Natural killer cell (primary cell): ENCODE measurements at places on chromosomes 7 and 10.

DNA sequence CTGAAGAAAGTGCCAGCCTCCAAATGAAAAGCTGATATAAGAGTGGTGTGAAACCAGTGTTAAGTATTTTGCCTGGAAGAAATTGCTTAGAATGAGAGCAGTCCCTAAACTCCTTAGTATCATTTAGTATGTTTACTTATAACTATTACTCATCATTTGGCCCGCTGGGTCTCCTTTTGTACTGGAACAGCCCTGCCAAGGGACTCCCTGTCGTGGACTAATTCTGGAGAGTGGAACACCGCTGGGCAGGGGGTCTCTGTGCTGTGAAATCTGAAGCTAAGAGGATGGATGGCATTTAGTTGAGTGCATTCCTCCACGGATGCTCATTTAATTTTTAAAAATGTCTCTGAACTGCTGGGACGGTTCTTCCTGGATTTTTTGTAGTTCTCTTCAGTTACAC lies 889.9 kb upstream of the C7orf33 start:
- DNase-seq, result no peak

- DNase-seq, result no peak
These were observed 67.3 kb downstream of the VWA2 start for GRCh38 chr10:114306116-114306973.

- DNase-seq, result no peak
These were observed 482.1 kb downstream of the IPMK start for GRCh38 chr10:57785546-57785945.

GRCh38 chr10:43576062-43576461 lies 1.6 kb upstream of the ZNF239 start:
- peak; percentile 55 for DNase-seq

DNA sequence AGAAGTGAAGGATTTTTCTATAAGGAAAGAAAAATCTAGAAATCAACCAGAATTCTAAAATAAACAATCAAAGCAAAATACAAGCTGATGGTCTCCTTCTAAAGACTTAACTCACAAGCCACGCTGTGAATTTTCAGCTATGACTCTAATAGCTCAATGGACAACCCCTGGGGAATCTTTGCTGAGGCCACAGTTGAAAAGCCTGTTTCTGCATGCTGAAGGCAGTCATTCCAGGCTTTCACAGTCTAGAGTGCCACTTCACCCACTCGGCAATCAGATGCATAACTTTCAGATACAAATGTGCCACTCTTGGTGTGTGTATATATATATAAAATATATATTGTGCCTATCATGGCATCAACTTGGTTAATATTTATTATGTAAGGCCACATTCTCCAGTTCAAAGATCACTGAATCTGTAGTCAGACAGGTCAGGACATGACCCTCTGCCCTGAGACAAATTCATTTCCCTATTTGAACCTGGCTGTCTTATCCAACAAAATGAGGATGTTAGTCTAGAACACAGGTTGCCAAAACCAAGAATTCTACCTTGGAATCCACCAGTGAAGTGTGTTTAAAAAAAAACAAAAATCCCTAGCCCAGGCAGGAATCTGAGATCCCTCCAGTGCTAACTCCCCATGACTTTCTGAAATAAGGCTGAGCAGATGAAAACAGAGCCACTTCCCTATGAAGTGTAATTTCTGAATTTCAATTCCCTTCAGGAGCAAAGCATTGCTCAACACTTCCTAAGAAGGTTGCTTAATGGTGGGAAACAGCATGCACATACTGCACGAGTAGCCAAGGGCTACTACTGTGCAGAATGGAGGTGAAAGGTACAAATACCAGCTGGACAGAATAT lies 9.9 kb downstream of the LIPA start:
- no peak for DNase-seq

DNA sequence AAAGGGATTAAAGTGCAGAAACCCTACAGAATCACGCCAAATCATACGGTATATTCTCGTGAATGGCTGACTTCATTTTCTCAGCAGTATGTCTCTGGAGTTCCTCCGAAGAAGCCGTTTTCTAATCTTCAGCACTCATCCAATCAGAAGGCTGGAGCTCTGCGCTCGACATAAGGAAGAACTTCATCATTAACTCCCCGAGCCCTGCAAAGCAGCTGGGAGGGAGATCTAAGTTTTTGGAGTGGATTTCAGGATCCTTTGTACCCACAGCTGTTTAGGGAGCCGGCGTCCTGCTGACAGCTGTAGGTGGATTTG lies 40.7 kb upstream of the SDK1 start:
- DNase-seq, result no peak

DNA sequence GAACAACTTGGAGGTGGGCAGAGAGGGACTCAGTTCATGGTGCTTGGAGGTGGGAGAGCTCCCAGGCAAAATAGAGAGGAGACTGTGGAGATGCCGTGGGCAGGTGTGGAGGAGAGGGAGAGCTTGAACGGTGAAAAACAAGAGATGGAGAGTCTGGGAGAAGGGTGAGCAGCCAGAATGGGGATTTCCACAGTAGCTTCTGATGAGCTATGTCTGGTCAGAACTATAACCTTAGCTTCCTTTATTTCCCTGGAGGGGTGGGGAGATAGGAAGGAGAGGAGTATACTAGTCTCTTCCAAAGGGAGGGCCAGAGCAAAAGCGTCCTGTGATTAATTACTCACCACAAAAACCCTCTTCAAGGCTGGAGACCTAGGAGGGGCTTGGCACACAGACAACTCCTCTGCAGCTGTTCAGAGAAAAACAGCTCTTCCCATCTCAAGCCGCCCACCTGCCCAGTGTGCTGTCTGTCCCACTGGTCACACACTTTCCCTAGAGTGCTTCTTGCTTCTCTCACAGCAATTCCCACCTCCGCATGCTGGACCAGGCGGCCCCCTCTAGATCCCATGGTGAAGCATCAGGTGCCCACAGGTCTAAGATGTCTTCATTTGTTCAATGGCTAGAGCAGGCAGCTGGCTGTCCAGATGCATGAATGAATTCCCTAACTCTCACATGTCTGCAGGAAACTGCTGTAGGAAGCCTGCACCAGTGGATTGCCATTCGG lies 41.9 kb downstream of the TAS2R41 start:
- DNase-seq, result no peak

DNA sequence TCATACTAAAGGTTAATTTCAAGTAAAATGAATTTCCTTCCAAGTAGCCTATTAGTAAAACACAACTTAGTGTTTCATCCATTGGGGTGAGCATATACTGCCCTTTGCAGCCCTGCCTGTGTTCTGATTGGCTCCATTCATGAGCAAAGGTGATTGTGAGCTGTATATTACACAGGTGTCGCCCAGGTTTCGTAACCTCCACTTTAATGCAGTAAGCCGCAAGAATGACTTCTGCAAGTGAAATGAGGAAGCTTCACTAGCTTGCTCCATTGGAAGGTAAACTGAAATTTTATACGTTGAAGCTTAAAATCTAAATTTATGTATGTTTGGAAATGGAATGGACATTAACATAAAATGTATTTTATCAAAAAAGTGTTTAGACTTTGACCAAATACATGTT lies 24.4 kb downstream of the MTURN start:
- DNase-seq, result no peak

DNA sequence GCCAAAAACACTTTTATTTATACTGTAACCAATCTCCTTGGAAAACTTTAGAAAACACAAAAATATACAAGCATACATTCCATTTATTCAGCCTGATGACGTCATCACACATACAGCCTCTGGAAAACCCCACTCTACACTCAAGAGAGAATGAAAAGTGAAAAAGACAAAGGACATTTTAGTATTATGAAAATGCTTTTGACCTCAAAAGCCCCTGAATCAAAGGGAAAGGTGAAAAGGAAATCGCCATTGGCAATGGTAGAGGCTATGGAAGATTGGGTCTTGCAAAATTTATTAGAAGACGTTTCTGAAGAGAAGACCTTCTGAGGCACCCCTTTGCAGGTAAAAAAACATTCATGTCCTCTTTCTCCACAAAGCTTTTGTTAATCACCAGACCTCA lies 82.9 kb upstream of the STRIP2 start:
- DNase-seq, result no peak

DNA sequence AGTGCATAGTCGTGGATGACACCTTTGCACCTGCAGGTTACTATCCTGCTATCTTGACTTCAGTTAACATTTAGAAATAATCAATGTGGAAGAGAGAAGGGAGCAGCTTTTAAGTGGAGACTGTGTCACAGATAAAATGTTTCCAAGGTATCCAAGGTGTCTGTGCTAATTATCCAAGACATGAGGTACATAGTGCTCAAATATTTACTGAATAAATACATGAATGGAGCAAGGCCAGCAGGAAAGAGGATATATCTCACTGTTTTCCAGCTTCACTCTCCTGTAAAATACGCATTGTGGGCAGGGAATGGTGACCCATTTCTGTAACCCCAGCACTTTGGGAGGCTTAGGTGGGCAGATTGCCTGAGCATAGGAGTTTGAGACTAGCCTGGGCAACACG lies 552.4 kb downstream of the PHTF2 start:
- DNase-seq, result no peak

GRCh38 chr7:80870813-80871212 lies 48.0 kb downstream of the SEMA3C start:
- DNase-seq, result no peak

- no peak for DNase-seq
These were observed 12.5 kb upstream of the BTRC start for GRCh38 chr10:101341438-101341837.

GRCh38 chr10:3196958-3197347 lies 24.4 kb upstream of the PITRM1 start:
- no peak for DNase-seq

DNA sequence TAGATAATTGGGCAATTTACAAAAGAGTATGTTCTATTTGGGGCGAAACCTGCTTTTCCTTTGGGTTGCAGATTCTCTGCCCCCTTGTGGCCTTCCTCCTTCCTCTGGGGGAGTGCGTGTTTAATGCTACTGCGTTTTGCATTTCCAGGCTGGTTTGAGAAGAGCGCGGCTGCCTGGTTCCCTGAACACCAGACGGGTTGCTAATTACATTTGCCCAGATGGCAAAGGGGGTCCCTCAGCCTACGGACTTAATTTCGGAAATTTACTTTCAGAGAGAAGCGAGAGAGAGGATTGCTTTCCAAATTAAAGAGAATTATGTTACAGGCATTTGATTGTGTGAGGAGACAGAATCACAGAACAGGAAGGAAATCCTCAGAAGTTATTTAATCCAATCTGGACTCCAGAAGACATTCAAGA lies 91.9 kb upstream of the JAZF1 start:
- peak; percentile 58 for DNase-seq

DNA sequence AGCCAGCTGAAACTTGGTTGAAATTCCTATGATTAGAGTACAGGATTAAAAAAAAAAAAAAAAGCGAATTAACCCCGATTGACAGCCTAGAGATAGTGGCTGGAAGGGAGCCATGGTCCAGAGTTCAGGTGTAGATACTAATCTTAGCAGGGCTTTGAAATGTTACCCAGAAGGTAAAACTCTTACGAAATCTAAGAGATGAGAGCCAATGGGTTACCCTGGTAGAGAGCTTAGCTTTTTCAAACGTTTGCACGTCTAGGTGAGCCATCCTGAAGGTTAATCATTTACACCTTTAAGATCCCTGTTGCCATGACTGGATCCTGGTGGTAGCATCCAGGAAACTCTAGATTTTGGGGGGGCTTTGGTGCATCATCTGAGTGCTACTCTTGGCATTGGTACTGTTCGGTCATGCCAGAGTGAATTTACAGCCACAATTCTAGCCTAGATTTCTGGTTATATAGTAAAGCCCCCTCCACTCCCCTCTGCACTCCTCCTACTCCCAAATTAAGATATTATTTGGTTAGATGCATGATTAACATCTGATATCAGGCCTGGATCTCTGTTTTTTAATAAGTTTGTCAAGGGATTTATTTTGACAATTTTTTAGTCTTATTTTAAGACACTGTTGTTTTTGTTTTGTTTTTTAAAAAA lies 1.2 kb downstream of the AGFG2 start:
- no peak for DNase-seq

GRCh38 chr10:1549591-1550290 lies 187.6 kb downstream of the ADARB2 start:
- DNase-seq, result no peak

DNA sequence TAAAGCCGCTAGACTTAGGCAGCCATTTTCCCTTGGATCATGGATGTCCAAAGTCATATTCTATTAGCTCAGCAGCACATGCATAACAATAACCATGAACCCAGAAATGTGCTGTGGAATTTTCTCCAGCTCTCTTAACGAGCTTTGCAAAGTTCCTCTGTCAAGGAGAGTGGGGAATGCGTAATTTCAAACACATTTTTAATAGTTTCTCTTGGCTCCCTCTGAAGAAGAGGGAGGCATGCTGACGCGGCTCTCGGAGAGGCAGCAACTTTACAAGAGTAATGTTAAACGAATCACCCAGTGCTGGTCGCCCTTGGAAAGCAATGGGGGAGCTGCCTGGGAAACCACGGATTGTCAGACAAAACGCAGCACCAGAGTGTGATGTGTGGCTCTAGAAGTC lies 114.8 kb downstream of the RAB18 start:
- DNase-seq, result no peak

DNA sequence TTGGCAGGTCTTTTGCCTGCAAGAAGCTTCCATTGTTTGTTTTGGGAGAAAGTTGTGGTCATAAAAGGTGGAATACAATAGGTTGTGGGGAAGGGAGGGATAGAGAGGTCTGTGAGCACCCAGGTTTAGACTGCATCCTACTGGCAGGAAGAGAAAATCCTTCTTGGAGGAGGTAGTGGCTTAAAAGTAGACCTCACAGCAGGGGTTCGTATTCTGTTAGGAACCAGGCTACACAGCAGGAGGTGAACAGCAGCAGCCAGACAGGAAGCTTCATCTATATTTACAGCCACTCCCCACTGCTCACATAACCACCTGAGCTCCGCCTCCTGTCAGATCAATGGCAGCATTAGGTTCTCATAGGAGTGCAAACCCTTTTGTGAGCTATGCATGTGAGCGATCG lies 245.3 kb downstream of the NSUN6 start:
- DNase-seq, result no peak

DNA sequence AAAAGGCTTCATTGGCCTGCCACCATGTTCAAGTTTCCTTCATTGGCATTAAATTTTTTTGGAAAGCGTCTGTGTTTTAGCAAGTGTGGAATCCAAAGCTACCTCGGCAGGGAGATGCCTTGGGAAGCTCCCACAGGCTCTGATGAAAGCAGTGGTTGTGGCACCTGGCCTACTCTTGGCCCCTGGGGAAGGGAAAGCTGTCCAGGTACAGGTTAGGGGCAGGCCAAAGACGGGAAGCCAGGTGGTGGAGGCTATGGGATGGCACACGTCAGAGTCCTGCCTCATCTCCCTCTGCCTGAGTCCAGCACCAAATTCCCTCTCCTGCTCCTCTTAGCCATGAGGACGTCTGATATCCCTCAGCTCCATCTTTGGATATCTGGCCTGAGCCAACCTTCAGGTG lies 49.7 kb downstream of the C10orf120 start:
- DNase-seq, result no peak

DNA sequence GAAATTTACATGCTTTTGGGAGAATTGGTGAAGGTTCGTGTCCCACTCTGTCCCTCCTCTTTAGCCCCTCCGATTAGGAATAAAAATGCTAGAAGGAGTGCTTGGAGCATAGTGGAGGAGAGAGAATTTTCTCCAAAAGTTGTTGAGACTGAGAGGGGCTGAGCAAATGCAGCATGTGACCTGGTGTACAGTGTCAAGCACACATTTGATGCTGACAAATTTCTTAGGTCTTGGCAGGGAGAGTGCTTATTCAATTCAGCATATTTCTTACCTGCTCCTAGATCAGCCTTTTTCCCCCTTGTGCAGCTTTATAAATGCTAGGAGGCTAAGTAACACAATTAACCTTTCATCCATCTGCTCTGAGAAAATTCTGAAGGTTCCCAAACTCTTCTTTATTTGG lies 189.0 kb downstream of the GALNT17 start:
- DNase-seq, result no peak

GRCh38 chr10:91495402-91495801 lies 85.3 kb downstream of the HECTD2 start:
- no peak for DNase-seq

- DNase-seq, result no peak
These were observed 179.6 kb downstream of the SND1 start for GRCh38 chr7:127831318-127832219.
